ENCODE measurements at places on chromosomes 1 and 21.

DNA sequence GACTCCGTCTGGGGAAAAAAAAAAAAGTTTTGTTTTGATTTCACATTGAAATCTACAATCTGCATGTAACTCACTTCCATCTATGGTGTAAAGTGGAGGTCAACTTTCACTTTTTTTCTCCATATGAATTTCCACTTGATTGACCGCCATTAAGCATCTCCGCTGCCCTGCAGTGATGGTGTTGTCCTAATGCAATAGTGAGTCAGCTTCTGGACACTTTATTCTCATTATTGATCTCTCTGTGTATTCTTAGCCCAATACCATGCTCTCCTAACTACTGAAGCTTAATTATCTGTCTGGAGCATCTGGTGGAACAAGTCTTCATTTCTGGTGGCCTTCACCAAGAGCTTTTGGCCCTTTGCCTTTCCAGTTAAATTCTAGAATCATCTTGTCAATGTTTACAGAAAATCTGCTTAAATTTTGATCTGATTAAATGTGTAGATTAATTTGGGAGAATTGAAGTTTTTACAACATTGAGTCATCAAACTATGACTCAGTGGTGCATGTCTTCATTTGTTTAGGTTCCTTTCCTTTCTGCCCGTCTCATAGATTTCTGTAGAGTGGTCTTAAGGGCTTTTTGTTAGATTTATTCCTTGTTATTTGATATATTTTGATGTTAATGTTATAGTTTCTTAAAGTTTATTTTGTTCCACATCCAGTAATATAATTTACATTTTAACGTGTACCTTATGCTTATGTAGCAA lies 181.5 kb downstream of the PRDM2 start:
- no peak for DNase-seq

GRCh38 chr1:167524651-167525050 lies 6.3 kb upstream of the CD247 start:
- DNase-seq: peak; percentile 78

DNA sequence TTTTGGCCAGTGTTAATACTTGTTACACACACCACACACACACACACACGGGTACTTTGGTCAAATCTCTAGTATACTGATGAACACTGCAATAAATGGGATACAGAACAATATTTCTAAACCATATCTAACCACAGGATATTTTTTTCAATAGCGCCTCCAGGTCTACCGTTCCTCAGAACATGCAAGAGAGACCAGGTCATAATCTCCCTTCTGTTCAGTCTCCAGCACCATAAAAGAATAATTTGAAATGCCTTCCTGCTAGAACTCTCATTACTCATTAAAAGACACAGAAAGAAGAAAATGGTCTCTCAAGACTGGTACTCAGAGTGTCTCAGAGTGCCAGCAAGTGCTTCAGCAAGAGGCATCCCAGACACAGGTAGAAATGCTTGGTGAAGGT lies 11.5 kb upstream of the SLC44A3 start:
- DNase-seq: no peak

GRCh38 chr1:110144366-110144765 lies 5.9 kb upstream of the SLC6A17 start:
- no peak for DNase-seq

DNA sequence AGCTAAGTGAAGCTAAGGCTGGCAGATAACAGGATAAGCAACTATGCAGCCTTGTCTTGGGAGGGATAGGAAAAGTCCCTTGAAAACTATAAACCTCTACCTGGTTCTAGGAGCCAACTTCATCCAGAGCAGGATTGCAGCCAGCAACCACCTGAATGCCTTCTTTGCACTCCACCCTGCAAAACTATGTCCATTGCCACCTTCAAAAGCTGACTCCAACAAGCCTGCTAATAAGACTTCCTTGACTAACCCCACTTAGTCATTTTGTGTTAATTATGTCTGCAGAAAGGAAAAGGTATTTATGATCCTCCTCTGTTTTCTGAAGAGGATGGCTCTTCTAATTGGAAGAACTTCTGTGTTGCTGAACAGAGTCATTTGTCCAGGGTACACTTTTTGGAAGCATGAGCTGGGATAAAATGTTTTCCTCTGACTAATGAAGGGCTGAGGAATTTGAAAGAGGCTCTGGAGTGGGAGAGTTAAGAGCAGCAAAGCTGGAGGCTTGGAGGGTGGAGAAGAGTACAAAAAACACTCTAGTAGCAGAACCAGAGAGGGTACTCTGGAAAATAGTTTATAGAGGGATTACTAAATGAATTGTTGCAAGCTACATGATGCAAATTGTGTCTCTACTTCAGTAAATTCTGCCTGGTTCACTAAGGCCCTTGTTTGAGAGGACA lies 9.6 kb upstream of the RIMKLA start:
- DNase-seq: no peak

- no peak for DNase-seq
Measured at GRCh38 chr1:22143065-22144033, at the start of gene WNT4. Gene WNT4, minus strand, starts transcription at chr1:22143097. Its CDS starts 175 bp downstream, at chr1:22142922.

DNA sequence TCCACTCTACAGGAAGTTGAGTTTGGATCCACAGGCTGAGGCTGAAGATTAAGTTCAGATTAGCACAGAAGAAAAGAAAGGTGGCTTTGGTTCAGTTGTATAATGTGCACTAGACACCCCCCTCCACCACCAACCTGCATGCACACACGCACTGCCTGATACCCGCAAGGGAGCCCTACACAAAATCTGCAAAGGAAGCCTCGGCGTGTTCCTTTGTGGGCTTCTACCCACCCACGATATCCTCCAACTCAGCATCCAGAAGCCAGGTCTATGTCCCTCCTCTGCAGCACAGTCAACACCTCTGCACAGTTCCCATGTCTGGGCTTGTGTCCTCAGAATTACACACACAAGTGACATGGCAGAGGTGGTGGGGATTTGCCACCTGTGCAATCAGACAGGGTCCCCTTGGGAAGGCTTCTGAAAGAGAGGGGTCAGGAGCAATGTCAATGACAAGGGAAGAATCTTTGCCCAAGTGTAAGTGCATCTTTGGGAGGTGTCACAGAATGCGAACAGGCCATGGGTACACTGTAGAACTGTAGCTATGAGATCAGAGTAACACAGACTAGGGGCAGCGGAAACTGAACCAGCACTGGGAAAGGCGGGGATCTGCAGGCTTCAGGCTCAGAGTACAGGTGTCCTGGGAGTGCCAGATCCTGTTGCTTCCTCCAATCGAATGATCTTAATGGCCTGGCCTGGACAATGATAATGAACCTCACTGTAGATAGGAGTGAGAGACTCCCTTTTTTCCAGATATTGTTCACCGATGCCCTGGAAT lies 148.6 kb upstream of the ETV3 start:
- no peak for DNase-seq

DNA sequence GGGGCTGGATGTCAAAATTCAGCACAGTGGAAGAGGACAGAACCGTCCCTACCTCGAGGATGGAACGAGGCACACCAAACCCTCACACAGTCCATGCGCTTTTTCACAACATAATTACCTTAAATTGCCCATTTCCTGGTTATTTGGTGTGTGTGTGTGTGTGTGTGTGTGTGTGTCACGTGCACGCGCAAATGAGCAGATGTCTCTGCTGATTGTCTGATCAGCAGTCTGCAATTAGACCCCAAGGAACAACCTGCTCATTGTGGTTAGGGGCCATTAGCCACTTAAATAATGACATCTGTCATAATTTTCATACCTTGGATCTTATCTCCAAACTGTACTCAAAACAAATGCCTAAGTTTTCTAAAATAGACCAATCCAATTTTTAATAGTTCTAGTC lies 23.2 kb downstream of the AVPR1B start:
- DNase-seq: no peak

DNA sequence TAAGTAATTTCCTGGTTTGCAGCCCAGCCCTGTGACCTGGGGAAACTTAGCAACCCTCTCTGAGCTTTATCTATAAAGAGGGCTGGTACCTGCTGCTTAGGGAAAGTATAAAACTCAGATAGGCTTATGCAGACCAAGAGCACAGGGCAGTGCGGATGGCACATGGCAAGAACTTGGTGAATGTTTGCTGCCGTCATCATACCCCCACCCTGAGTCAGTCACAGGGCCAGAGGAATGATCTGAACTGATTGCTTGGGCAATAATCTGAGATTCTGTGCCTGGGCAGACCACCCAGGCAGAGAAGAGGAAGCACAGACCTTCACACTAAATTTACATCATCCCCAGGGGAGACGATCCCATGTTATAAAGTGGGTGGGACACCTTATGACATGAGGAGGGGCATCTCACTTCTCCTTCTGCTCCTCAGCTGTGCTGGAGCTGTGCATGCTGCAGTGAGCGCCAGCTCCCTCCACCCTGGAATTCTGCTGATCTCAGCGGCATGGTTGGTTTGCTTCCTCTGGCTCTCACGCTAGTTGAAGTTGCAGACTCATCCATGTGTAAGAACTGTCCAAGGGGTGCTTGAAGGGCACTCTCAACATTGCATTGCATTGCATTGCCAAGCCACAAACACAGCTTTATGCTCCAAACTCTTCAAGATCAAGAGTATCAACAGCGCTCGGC lies 197.1 kb downstream of the AJAP1 start:
- DNase-seq: no peak

DNA sequence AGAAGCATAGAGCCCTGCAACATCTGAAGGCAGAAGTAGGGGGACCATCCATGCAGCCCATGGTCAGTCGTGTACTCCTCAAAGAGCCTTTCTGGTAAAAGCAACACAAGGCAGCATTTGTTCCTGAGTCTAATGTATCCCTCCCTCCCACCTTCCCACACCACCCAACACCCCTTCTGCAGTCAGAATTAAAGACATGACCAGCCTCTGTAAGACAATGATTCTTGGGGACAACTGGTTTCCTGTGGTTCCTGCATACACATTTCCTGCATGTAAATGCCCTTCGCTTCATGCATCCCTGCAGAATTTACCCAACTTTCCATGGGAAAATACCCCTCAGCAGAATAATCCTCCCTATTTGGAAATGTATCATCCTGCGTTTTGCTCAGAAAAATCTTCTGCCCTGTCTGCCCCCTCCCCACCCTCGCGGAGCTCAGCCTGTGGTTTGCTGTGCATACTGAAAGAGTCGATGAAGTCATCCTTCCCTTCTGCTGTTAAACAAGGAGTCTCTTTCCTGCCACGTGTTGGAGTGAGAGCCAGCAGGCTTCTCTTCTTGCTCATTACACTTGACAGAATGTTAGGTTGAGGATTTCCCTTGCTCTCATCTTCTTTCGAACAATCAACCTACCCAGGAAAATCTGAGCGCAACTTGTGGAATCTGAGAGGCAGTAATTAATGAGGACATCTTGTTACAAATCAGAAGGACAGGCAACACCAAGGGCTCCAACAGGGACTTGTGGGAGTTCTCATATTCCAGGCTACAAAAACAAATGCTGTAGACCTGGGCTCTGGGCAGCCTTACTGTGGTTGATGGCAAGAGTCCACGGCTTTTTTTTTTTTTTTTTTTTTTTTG lies 4.7 kb downstream of the TNN start:
- DNase-seq: peak; percentile 32

GRCh38 chr1:236753964-236754363 lies 41.1 kb upstream of the MTR start:
- DNase-seq: no peak

DNA sequence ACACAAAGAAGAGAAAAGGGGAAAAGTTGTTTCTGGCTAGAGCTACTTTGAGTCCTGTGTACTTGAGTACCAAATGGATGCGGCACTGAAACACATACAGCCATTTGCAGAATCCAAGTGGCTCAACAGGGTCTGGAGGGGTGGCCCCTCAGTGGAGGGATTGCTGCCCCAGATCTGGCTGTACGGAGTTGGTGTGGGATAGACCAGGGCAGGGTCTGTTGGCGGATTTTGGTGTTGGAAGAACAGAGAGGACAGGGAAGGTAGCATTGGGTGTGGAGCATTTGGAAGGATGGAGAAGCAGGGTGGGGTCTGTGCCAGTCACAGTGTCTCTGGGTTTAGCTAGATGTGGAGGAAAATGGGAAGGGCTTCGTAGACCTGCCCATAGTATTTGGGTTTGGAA lies 220.5 kb downstream of the CAMTA1 start:
- DNase-seq: no peak

- no peak for DNase-seq
Measured at GRCh38 chr21:42172596-42173483, 46.1 kb upstream of the ABCG1 start.

DNA sequence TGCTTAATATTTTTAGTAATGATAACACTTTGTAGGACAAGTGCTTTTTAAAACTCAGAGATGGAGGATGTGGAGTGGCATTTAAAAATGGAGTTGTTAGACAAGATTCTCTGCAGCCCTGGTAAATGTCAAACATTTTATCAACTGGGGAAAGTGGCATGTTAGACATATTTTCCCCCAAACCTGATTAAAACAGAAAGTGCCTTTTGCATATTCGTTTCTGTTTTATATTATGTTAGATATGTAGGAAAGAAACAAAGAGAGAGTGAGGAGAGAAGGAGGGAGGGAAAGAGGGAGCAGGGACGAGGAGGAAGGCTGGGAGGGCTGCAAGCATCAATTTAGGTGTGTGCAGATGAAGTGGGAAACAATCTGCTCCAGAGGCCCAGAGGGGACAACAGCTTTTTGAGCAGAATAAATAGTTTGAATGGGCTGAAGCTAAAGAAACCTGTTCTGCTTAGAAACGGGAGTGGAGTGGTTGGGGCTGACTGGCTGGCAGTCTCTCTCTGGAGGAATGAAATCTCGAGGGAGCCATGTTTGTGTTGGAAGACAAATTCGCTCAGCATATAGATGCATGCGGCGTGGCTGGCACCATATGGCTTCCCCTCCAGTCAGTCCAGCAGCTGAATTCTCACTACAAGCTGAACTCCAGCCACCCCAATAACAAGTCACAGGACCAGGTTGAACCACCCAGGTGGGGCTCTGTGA lies 502.2 kb downstream of the AJAP1 start:
- DNase-seq: no peak

DNA sequence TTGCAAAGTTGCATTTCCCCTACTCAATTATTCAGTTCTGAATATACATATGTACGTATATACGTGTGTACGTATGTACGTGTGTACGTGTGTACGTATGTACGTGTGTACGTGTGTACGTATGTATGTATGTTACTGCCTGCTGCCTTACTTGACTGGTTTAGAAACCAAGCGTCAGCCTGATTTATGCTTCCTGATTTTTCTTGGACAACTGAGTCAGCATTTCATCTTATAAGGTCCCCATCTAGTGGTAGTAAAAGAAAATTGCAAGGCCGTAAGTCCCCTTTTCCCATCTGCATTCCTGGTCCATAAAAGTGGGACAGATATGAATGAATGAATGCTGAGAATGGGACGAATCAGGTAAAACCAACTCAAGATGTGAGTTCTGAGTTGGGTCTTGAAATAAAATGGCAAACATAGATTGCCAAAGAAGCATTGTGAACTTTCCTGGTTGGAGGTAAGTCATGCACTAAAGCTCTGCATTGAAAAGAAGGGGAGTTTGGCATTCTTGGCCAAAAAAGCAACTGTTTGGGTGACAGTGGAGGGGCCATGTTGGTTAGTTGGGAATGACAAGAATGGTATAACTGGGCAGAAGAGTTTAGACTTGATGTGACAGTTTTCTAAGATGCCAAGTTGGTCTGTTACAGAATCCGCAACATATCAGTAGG lies 76.4 kb upstream of the DNAH14 start:
- DNase-seq: no peak

Data from head of caudate nucleus (tissue), 42 donors.